HFFc6 (cell line): ENCODE measurements at places on chromosomes 2 and 18.

DNA sequence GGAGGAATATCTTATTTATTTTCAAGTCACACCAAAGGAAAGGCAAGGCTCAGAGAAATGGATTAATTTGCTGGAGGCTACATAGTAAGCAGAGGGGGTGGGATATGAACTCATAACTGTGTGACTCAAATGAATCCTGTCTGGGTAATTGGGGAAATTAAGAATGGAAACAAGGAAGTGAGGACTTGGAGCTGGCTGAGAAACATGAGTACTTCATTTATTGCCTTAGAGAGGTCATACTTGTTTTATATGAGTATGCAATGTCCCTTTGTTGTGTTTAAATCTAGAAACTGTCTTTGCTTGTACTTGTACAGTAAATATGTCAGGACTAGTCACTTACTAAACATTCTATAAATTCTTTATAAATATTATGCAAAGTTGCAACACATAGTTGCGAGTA lies 2166.7 kb upstream of the PIK3C3 start:
- DNase-seq: no peak

GRCh38 chr2:174952607-174953006 lies 52.6 kb downstream of the CHN1 start:
- no peak for DNase-seq

- DNase-seq: no peak
Observed at GRCh38 chr18:10391506-10391905, 62.9 kb upstream of the APCDD1 start.

DNA sequence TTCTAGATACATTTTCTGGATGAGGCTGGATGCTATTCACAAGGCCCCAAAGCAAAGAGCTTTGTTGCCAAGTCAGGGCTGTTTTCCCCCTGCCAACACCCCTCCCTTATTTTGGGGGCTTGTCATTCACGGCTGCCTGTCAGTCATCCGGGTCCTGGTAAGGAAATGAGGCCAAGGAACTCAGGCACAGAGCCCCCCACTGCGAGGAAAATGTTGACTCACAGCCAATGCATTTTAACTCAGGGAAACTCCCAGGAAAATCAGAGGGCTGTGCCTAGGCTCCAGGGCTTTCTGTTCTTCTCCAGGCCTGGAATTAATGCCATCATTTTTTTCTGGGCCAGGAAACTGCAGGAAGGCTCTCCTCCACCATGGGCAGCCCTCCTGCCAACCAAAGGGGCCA lies 241.1 kb downstream of the SMAD2 start:
- no peak for DNase-seq

DNA sequence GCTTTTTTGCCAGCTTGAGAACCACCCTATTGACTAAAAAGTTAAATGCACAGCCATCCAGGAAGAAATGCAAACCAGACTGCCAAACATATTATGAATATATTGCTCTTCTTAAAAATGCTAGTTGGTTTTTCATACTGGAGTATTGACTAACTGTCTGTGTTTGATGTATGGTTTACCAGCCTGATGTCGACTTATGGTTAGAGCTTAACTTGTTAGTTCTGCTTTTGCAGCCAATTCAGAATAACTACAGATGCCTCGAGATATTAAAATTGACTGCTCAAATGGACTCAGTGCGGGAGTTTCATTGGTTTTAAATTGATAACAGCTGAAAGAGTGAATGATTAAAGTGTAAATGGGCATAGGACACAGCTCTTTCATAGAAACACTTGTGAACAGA lies 369.8 kb downstream of the ARHGAP15 start:
- no peak for DNase-seq

DNA sequence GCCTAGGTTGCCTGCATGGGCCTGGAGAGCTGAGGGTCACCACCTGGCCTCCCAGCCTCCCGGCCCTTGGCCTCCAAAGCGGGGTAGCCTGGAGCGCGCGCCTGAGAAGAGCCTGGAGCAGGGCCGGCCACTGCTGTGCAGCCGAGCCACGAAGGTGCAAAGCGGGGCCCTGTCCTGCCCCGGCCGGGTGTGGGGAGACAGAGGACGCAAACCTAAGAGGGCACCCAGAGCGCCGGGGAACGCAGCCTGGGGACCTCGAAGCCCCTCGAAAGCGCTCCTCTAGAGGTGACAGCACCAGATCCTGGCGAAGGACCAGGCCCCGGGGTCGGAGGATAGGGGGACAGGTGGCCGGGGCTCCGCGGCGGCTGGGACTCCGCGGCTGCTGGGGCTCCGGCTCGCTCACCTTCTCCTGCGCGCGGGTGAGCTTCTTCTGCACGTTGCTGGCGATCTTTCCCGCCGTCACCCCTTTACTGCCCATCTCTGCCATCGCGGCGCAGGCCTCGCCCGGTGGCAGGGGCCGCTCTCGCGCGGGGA lies 430 bp downstream of the BIN1 start:
- no peak for DNase-seq

GRCh38 chr2:47041063-47041462 lies 114.0 kb downstream of the STPG4 start:
- DNase-seq: no peak

DNA sequence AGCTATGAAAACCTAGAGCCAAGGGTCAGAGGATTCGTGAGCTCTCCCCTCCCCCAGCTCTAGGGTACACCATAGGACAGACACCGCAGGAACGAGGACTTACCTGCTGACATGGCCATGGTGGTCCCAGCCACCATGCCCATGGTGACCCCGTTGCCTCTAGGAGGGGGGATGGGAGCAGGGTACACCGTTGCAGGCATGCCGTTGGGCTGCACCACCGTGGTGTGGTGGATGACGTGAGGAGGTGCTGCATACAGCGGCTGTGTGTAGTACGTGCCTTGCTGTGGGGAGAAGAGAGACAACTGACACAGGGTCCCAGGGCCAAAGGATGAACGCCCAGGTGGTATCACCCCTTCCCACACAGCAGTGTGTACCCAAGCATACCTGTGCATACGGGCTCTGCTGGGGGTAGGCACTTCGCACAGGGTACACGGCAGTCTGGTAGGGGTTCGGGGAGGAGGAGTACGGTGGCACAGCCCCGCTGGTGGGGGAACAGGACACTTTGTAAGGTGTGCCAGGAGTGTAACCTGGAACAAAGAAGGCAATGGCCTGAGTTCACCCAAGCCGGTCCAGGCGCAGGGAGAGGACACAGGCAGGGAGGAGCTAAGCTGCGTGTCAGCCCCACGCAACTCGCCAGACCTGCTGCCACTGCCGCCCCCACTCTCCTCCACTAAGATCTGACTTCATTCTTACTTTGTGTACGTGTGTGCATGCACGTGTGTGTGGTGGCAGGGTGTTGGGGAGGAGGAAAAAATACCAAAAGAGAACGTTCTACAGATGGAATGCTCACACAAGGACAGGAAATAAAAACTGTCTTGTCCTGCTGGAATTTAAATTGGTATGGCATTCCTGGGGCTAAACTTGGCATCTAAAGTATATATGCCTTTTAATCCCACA lies 37.8 kb downstream of the FAM168B start:
- peak; percentile 81 for DNase-seq

DNA sequence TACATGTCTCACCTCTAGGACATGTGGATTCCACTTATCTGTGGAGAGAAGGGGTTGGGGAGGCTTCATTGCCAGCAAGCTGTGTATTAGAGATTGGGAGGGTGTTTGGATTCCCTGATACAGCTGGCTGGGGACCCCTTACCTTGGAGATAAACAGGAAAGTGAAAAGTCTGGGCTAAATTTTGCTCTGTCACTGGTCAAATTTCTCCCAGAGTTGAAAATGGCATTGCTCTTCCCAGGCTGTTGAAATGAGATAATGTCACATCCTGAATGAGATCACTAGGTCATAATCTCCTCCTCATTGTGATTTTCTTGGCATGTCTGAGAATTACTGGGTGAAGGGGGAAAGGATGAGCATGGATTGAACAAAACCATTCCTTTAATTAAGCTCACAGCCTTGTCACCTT lies 265.0 kb upstream of the PARD3B start:
- no peak for DNase-seq

DNA sequence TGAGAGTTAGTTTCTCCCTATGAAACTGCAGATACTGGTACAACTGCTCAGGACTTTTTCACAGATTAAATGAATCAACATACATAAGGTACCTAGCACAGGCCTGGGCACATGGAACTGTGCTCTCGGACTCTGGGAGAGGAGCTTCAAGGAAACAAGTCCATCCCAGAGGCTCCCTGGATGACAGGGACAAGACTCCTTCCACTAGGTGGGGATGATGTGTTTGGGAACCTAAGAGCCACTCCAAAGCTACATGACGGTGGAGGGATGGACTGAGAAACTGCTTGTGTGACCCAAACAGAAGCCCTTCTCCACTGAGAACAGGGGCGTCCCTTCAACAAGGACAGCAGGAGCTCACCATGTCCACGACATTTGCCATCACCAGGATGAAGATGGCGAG lies 37.1 kb downstream of the CENPO start:
- peak; percentile 20 for DNase-seq

DNA sequence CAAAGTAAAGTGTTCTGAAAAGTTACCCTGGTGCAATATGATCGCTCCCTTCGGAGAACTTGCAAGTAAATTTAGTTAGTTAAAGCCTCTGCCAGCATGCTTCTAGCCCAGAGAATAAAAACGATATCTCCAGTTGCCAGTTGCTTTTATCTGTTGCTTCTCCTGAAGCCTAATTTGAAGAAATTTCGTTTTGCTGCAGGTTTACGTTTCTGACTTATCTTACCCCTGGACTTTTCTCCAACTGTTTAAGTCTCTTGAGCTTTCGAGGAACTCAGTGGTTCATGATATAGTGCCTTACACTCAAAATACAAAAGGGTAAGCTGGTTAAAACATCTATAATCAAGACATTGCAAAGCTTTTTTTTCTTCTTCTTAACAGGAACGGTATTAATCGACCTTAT lies 131.1 kb downstream of the FAM161A start:
- DNase-seq: no peak

GRCh38 chr2:10362096-10362897 lies 59.6 kb downstream of the HPCAL1 start:
- no peak for DNase-seq

DNA sequence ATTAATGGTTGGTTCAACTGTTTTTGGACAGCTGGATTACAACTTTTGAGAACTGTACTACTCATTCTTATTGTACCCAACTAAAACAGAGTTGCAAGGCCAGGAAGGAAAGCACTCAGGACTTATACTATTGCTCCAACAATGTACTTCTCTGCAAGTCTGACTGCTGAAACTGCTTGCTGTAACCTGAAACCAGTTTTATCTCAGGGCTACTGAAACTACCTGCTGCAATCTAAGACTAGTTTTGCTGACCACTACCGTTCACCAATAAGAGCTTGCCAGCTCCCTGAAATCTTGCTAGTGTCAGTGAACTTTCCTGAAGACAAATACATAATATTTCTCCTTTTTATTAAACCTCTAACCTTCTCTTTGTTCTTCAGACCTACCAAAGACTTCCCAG lies 157.3 kb downstream of the CDCA7 start:
- no peak for DNase-seq

GRCh38 chr2:112907001-112907949 lies 3.7 kb upstream of the IL37 start:
- no peak for DNase-seq

GRCh38 chr18:80145196-80145804 lies 36.2 kb downstream of the ADNP2 start:
- no peak for DNase-seq

- no peak for DNase-seq
Observed at GRCh38 chr18:46531482-46531881, 125.5 kb downstream of the LOXHD1 start.

DNA sequence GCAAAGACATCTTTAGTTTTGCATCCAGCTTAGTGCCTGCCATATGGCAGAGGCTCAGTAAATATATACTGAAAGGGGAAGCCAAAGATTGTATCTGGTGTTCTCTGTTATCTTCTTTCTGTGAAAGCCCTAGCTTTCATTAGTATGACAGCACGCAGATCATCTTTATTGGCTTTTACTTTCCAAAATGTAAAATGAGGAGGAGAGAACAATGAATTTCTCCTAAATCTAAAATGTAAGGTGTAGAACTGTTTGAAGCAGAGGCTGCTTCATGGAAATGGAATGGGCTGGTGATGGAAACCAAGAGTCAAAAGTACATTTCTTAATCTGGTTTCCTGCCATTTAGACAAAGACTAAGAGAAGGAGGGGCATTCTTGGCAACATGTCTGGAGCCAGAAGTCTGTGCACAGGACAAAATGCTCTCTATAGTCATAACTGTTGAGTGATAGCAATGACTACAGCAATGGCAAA lies 1029.9 kb upstream of the PIK3C3 start:
- DNase-seq: no peak

GRCh38 chr18:25261768-25262167 lies 90.2 kb downstream of the ZNF521 start:
- DNase-seq: no peak

DNA sequence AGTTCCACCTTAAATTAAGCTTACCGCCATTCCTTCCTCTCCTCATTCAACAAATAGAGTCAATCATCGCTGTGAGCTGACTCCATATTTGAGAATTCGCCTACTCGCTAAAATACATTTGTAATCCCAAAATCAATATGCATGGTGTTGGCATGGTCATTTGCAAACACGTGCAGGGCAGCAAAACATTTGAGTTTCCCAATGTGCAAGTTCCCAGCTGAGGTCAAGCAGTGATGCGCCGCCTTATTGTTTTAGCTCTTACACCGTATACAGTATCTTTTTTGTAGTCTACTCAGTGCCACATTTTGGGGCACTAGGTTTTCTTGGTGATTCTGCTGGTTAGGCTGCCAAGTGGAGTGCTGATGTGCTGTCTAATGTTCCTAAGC lies 73.3 kb upstream of the MGAT4A start:
- DNase-seq: no peak

GRCh38 chr18:52278191-52278590 lies 61.8 kb upstream of the DCC start:
- DNase-seq: no peak

DNA sequence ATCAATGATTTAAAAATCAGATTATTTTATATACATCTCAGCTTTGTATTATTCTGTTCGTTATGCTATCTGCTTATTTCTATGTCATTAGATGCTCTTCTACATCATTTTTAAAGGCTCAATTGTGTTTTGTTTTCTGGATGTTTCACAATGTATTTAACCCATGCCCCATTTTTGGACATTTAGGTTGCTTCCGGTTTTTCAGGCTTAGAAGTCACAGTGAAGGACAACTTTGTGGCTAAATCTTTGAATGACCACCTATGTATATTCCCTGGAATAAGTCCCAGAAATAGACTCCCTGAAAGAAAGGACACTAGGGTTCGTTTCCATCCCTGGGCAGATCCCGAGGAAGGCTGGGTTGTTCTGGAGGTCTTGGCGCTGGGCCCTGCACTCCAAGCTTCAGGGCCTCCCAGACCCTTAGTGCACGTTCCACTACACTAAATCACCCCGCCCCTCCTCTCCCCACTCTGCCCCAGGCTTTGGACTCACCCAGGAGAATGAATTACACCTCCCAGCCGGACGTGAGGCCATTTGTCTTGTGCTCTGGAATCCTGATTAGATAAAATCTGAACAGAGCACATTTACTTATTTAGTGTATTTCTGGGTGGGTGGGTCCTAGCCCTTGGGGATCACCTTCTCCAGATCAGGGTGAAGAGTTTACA lies 188.2 kb downstream of the ZFP36L2 start:
- DNase-seq: peak; percentile 79
